A172 (cell line): ENCODE measurements at places on chromosomes 7 and 10.

DNA sequence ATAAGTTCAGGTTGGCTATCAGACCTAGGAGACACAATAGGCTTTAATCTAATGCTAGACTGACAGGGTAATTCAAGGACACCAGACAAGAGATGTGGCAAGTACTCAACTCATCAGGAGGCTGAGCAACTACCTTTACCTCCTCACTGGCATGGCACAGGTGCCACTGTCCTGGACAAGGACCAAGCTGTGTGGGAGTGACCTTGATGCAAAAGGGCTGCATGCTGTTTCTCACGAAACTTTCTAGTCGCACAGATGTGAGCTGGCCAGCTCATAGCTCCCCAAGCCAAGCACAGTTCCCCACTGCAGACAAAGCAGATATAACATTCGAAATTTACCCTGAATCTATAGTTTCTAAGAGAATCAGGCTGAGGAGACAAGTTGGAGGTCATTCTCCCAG, 207.6 kb upstream of the GHITM start:
- DNase-seq, result no peak

- no peak for DNase-seq
These were observed 2.7 kb upstream of the COMTD1 start for GRCh38 chr10:75238182-75239095.

GRCh38 chr7:13874783-13875182, 114.7 kb downstream of the ETV1 start:
- DNase-seq, result peak; percentile 26

GRCh38 chr7:140249036-140249806, 72.4 kb upstream of the KDM7A start:
- DNase-seq, result no peak

DNA sequence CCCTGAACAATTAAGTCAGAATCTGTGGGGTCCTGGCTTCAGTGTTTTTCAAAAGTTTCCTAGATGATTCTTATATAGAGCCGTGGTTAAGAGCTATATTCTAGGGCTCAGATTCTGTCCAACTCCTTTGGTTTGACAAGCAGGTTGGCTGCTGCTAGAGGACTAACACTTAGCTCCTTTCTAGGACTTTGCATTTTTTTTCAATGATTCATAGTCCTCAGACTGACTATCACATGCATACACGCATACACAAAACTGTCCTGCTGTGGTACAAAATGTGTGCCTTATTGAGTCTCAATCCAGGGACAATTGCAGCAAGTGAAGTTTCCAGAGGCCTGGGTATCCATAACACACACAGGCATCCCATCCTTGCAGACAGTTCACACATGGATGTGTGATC, 392.0 kb downstream of the NRG3 start:
- DNase-seq, result peak; percentile 35

DNA sequence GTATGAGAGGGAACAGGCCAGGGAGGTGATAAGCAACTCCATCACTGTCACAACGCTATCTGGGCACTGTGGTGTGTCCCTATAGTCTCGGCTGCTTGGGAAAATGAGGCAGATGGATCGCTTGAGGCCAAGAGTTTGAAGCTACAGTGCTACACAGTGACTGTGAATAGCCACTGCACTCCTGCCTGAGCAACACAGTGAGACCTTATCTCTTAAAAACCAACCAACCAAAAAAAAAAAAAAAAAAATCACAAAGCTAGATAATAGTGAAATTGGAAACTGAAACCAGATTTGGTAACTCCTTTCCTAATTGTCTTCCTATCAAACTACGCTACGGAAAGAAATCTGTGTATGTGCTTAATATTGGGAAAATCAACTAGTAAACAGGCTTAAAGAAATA, 14.1 kb downstream of the MICU1 start:
- no peak for DNase-seq

DNA sequence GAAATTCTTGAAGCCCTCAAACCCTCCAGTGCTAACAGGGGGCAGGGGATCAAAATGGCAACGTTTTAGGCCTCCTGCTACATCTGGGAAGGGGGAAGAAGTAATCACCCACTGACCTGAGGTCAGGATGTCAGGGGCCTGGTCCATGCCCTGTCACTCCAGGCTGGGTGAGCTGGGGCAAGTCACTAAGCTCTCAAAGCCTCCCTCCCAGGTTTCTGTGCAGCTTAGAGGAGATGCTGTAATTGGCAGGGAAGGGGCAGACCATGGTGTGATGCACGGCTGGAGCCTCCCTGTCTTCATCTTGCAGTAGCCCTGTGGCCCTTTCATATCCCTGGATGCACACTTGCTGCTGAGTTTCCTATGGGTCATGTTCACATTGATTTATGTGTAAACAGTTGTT, 27.2 kb downstream of the LEP start:
- no peak for DNase-seq

DNA sequence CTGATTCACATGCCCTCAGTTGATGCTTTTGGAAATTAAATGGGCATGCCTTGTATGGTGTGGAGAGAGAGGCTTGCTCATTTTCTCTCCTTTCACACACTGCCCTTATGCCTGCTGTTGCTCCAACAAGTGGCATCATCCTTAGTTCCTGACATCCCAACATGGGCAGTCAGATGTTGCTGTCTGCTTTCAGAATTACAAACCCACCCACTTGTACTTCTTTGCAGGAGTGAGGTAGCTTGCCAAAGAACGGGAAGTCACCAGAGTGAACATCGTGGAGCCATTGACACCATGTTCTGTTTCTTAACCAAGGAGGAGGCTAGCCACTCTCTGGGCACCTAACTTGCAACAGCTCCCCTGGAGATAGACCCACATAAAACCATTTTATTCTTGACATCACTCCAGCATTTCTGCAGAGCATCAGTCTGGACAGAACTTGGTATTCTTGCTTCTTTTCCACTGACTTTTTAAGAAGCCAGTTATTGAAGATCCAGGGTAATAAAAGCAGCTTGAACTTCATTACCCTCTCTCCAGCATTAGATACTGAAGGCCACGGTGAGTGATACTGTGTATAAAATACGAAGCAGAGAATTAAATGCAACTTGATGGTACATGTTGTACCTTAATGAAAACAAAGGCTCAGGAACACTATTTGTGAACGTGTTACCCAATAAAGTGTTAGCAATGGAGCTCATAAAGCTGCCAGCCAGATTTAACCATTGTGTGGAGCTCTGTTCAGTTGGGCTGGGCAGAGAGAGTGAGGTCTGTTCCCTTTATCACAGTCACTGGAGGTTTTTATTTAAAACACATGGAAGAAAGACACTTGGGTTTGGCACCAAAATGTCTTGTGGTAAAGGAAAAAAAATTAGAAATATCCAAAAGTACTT, 195.8 kb upstream of the HABP2 start:
- no peak for DNase-seq

GRCh38 chr10:77404810-77405209, 232.8 kb downstream of the KCNMA1 start:
- DNase-seq, result no peak

DNA sequence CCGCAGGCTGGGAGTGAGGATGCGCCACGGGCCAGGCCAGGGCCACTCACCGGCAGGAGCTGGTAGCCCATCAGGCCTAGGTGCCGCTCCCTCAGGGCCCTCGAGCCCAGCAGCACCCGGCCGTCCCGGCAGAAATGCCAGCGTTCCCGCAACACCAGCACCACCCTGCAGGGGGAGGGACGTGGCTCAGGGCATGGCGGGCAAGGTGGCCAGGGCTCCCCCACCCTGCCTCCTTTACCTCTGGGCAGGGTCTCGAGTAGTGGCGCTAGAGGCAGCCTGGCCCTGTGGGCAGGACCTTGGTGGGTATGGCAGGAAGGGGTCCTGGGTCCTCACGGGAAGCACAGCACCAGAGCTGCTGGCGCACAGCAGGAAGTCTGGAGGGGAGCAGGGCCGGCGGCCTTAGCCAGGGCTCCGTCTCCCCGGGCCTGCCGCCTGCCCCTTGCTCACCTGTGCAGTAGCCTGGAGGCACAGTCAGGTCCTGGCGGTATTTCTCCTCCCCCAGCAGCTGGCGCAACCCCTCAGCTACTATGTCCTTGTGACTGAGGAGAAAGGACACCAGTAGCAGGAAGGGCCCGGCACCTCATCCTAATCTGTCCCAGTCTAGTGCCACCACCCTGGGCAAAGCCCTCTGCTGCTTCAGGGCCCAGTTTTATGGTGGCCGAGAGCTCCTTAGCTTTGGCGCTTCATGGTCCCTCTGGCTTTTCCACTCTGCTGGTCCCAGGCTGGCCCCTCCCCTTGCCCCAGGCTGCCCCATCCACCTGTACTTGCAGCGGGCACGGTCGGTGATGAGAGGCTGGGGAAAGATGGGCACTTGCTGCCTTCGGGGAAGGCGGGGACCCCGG, 3.5 kb downstream of the FASTK start:
- DNase-seq, result no peak

DNA sequence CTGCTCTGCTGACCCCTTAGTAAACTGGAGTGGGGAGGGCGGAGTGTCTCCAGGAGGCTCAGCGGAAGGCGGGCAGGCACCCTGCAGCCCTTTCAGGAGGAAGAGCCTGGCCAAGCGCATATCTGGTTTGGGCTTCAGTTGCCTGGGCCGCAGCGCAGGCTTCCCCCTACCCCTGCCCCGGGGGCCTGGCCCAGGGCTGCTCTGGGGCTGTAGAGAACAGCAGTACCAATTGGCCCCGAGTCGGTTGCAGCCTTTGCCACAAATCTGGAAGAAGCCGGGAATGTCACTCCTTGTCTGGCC, 28.1 kb upstream of the JAKMIP3 start:
- DNase-seq, result no peak

DNA sequence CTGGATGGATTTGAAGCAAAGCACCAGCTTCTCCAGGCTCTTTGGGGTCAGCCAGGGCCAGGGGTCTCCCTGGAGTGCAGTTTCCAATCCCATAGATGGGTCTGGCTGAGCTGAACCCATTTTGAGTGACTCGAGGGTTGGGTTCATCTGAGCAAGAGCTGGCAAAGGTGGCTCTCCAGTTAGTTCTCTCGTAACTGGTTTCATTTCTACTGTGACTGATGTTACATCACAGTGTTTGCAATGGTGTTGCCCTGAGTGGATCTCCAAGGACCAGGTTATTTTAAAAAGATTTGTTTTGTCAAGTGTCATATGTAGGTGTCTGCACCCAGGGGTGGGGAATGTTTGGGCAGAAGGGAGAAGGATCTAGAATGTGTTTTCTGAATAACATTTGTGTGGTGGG, 14.2 kb downstream of the LEP start:
- DNase-seq, result no peak

- no peak for DNase-seq
These were observed 1.6 kb downstream of the PPP3CB start for GRCh38 chr10:73494213-73494612.
